ENCODE measurements at places on chromosomes 2 and 18. TPM values are rescaled to one million over a fixed set of nuclear protein-coding genes. Genes with fewer than 3 reads are reported as not detected.

Gene DNAH7
- 0.05 TPM for total RNA-seq

Gene SH2D6
- total RNA-seq, result 0.39 TPM

Gene SERPINB4
- not detected for total RNA-seq

Gene GAL3ST2
- not detected for total RNA-seq

Gene GALNT13
- total RNA-seq, result not detected

Gene CSRNP3
- total RNA-seq, result not detected

Gene ICOS
- not detected for total RNA-seq

Gene FER1L5
- not detected for total RNA-seq

DNA sequence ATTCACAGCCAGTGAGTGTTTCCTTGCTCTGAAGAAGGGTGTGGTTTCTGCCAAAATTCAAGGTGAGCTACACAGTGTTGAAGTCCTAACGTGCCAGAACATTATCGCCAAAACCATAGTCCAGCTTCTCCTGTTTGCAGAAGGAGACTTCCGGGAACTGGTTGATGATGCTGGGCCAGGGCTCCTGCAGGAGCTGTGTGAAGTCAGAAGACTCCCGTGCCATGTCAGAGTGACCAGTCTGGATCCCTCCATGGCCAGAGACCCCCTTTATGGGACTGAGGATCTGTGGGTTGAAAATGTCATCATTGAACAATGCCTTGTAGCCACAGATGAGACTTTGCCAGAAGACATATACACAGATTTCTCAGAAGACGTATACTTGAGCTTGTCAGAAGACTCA is 96.0 kb upstream of the RAB12 start:
- DNase-seq, result no peak

DNA sequence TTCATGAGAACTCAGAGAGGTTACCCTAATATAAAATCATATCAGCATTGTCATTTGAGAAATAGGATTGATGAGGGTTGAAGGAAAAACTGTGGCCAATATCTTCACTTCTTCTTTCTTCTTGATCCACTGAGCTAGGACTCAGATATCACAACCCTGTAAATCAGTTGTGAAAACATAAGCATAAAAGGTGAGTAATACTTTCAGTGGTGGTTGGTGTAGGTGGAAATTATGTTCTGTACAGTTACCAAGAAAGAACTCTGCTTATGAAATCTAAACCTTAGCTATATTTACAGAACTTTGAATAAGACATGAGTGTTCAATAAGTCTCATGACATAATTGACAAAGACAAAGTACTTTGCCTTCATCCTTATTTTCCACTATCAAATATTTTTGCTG is 56.3 kb downstream of the PAX3 start:
- DNase-seq, result no peak

DNA sequence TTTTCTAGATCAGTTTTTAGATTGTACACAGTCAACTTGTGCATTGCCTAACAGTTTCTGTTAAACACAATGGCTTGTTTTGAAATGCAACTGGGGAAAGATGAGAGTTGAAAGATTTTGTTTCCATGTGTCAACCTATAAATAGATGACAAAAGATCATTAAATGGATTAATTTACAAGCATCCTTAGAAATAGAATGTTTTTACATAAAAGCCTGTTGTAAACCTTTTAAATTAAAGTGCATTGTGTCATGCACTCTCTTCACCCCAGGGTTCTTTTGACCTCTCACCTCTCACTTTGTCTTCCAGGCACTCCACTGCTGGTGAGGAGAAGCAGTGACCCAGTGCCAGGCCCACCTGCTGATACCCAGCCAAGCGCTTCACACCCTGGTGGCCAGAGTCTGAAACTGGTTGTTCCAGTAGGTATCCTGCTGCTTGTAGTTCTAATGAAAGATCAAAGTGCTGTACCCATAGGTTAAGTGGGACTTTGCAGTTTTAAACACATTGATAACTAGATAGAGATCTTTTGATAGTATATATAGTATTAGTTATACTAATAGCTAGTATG is 502.1 kb downstream of the PARD3B start:
- no peak for DNase-seq

GRCh38 chr18:71398531-71398930 is 1109.7 kb downstream of the SOCS6 start:
- DNase-seq, result peak; percentile 35

DNA sequence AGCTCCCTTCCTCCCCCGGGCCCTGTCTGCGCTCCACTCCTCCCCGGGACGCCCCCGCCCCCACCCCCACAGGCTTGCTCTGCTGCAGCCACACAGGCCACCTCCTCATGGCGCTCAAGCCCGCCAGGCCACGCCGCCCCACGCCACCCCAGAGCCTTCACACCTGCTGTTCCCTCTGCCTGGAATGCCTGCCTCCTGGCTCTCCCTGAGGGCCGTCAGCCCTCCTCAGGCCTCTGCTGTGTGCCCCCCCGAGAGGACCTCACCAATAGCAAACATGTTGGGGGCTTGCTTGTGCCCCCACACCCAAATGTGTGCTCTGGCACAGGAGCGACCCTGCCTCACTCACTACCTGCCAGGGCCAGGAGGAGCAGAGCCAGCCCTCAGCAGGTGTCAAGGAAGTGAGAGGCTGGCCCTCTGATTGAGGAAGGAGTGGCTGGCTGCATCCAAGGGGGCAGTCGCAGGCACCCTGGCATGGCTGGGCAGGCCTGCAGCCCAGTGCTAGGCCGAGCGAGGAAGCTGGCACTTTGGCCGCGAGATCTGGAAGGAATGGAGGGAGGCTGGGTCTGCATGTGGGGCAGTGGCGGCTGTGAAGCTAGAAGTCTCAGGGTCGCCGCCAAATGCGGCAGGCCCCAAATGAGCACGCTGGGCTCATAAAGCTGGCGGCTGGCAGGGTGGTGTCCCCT is 86.5 kb downstream of the INHBB start:
- DNase-seq, result no peak

DNA sequence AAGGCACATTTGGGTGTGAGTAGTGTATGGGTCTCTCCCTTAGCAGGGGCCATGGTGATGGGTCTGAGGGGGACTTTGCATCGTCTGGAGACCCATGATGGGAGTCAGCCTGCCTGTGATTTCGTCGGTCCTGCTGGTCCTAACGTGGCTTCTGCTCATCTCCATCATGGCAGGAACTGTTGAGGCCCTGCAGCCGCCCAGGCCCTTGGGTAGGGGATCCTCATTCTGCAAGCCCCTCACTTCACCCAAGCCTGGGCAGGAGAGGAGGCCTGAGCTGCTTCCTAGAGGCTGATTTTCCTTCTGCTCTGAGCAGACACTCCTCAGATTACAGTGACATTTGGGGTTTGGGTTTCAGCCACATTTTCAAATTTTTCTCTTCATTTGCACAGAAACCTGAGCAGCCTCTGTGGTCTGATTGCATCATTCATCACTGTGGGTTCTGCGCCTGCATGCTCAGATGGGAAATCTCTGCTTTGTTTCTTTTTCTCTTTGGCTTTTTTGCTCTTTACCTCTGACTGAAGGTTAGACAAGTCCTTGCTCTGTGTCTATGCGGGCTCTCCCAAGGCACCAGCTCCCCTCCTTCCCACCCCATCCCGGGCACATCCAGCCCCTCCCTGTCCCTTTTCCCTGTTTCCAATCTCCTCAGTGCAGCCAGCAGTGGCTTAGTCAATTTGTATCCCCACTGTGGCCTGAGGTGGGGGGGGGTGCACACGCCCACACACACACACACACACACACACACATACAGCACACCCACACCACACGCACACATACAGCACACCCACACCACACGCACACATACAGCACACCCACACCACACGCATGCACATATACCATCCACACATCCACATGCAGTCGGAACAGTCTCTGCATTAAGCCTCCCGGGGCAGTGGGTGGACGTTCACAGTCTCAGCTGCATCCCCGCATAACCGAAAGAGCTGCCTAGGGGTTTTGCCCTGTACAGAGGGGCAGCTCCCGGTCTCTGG is 305.4 kb upstream of the HS6ST1 start:
- no peak for DNase-seq

- DNase-seq, result no peak
Observed at GRCh38 chr18:35683021-35683420, 101.5 kb downstream of the GALNT1 start.

GRCh38 chr18:38368886-38369285 is 803.3 kb upstream of the CELF4 start:
- no peak for DNase-seq

DNA sequence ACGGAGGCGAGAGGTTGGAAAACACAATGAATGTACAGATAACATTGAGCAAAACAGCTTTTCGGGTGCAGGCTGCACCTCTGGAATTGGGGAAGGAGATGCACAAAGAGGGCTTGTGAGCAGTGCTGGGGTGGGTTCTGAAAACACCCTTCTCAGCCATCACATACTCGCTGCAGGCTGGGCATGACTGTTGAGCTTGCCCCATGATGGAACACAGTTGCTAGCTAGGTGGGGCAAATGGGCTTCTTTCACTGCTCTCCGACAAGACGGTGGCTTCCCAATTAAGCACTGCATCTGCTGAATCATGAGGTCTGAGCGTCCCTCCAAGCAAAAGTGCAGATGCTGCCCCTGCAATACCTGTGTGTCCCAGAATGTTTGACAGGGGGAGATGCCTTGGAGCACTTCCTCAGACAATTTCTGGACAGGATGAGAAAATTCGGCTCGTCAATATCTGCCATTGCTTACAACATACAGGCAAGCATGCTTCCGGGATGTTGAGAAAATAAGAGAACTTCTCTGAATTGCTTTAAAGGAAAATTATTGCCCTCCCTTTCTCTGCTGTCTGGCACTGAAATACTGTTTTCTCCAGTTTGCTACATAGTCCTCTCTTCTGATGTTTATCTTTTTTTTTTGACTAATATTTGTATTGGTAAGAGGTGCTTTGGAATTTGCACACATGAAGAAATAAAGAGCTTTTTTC is 77.3 kb upstream of the SH3BP4 start:
- no peak for DNase-seq

- no peak for DNase-seq
Observed at GRCh38 chr2:143776526-143777297, 647.5 kb downstream of the ARHGAP15 start.

DNA sequence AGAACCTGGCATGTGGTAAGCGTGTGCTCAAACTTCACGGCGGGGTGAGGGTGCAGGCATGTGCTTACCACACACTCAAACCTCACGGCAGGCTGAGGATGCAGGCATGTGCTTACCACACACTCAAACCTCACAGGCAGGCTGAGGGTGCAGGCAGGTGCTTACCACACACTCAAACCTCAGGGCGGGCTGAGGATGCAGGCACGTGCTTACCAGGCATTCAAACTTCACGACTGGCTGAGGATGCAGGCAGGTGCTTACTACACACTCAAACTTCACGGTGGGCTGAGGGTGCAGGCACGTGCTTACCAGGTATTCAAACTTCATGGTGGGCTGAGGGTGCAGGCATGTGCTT is 105.0 kb upstream of the ALKAL2 start:
- DNase-seq, result no peak

GRCh38 chr2:100821255-100821910 is 1.4 kb downstream of the NPAS2 start:
- DNase-seq, result peak; percentile 69

DNA sequence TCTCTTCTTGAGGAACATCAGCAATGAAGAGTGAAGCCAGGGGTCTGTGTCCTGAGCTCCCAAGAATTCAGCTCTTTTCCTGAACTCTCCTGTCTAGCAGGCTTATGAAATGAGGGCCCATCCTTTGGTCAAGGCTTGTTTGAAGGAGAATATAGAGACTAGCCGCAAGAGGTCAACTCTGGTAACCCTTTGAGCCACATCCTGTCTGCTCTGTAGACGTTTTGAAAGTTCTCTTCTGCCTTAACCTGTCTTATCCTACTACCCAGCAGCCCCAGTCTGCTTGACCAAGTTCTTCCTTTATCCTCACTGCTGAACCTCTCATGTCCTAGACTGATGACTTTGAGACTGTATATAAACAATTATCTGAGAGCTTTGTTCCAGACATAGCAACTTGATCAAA is 5.4 kb downstream of the SEMA4F start:
- no peak for DNase-seq

DNA sequence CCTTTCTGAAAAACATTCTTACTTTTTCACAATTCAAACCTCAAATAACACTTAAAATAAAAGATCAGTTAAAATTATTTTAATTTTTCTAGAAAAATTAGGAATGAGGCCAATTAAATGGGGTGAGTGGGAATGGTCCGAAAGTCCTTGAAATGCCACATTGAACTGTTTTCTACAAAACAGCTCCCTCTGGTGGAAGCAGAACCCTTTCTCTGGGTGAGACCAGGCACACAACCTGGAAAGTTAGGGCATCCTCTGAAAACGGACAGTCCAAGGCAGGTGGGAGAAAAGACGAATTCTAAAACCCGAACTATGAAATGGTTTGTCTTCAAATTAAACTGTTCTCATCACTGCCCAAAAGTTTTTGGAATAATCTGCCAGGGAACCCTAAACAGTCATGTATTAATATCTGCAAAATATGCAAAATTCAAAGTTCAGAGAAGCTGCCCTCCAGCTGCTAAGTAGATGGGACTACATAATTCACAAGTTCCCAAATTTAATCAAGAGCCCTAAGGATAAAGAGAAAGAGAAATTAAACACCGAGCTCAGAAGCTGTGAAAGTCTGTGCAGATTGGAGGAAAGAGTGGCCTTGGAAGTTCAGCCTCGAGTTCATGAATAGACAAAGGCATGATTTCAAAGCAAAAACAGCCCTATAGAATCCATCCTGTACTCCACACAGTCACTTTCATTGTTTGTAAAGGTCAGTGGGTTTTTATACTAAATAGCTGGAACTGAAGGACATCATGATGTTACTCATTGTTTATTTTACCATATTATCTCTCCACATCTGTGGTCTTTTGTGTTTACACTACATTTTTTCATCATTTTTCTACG is 108.3 kb downstream of the PIEZO2 start:
- DNase-seq, result peak; percentile 64

- no peak for DNase-seq
Observed at GRCh38 chr2:72130659-72131360, 16.9 kb downstream of the CYP26B1 start.

- peak; percentile 86 for DNase-seq
Observed at GRCh38 chr2:88016086-88016959, at the start of gene RNU2-63P. Gene RNU2-63P (minus strand): TSS chr2:88016547.

GRCh38 chr18:830315-830901 is 18.4 kb upstream of the YES1 start:
- DNase-seq, result peak; percentile 96

- DNase-seq, result no peak
Observed at GRCh38 chr2:38676681-38677080, 10.8 kb downstream of the GALM start.

DNA sequence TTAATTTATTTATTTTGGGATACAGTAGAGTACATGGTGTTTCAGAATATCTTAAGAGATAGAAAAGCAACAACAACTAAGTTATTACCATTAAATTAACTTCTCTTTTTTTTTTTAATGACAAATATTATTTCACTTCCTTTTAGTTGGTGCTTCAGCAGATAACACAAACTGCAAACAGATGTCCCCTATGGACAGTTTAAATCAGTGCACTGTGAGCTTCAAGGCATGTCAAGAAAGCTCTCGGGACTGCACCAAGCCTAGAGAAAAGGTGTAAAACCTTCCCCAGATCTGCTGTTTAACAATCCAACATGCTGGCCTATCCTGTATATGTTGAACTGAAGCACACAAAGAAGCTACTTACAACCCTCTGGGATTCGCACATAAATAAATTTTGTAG is 122.7 kb downstream of the TCF4 start:
- no peak for DNase-seq

- no peak for DNase-seq
Observed at GRCh38 chr2:190405070-190405469, 3.1 kb upstream of the MFSD6 start.

GRCh38 chr18:5294113-5294456 is 1.4 kb downstream of the ZBTB14 start:
- peak; percentile 13 for DNase-seq

- DNase-seq, result no peak
Observed at GRCh38 chr2:18762667-18763066, 173.3 kb upstream of the NT5C1B start.

- DNase-seq, result no peak
Observed at GRCh38 chr2:236119476-236119875, 48.7 kb downstream of the GBX2 start.

All from endothelial cell of umbilical vein (primary cell).